ENCODE measurements at places on chromosomes 16 and 17. TPM values are rescaled to one million over a fixed set of nuclear protein-coding genes. Genes with fewer than 3 reads are reported as not detected.

RNF43 gene
- total RNA-seq = not detected

ST6GALNAC1 gene
- total RNA-seq = not detected

KRTAP4-9 gene
- not detected for total RNA-seq

WNT9B gene
- total RNA-seq = not detected

NKD1 gene
- not detected for total RNA-seq

LGALS9 gene
- 5.4 TPM for total RNA-seq

TEX14 gene
- not detected for total RNA-seq

SPHK1 gene
- total RNA-seq = 3.9 TPM

GRCh38 chr17:7711051-7711755 lies 6.2 kb downstream of the EFNB3 start:
- DNase-seq = peak; percentile 61

GRCh38 chr16:3259836-3260235 lies 3.4 kb upstream of the MEFV start:
- DNase-seq = no peak

- DNase-seq = no peak
Measured at GRCh38 chr17:34619687-34620217, 40.4 kb downstream of the TMEM132E start.

DNA sequence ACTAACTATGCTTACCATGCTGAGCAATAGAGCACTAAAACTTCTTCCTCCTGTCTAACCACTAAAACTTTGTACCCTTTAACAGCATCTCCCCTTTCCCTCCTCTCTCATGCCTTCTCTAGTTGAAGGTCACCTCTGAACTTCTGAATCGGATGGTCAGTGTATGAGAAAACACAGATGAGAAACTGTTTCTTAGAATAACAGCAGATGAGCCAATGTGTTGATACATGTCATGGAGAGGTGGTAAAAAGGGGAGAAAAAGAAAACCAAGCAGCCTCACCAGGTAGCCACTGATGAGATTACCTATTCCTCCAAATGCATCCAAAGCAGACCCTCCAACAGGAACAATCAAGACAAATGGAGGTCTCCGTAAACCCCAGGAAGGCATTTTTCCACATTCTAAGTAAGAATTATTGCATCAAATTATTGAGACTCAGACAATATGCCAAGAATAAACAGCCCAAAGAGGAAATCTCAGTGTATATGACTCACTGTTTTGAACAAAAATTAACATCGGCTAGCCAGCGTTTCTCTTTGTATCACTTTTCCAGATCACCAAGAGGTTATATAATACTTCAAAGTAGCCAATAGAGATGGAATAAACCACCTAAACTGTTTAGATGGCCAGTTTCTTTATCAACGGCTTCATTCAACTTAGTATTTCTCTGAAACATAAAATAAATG lies 793.3 kb upstream of the SOX9 start:
- DNase-seq = no peak

- no peak for DNase-seq
Measured at GRCh38 chr16:72913551-72913950, 134.4 kb downstream of the ZFHX3 start.

DNA sequence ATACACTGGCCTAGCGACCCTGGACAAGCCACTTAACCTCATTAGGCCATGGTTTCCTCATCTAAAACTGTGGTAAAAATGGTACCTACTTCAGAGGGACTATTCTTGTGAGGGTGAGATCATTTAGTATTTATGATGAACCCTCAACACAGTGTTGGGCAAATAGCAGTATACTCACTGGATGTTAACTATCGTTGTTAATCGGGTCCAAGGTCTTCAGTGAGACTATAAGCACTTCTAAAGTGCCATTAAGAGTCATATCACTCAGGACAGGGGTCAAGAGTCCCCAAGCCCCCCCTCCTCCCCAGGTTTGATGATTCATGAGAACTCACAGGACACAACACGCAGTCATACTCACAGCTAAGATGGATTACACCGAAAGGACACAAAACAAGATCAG lies 11.0 kb downstream of the TK2 start:
- no peak for DNase-seq

DNA sequence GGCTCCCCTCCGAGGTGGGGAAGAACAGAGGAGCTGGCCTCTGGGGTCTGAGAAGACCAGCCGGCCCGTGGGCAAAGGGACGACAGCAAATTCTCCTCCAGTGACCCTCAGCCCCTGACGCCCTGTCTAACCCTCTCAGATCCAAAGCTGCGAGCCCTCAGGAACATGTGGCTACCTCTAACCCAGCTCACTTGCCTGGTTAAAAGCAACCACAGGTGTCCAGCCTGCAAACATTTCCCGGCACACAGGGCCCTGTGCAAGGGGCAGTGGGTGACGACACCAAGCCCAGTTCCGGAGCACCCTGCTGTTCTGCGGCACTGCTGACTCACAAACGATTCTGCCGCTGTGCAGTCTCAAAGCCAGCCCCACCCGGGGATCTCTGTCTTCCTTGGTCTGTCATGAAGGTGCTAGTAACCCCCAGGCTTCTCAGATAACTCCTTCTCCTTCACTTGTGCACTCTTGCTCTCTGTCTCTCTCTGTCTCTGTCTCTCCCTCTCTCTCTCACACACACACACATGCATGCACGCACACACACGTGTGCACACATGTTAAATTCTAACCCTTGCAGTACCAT lies 23.0 kb downstream of the WNT3 start:
- DNase-seq = no peak

GRCh38 chr17:7632492-7632894 lies 2.6 kb downstream of the SHBG start:
- DNase-seq = peak; percentile 91

GRCh38 chr17:45087978-45088377 lies 26.9 kb downstream of the NMT1 start:
- DNase-seq = no peak

DNA sequence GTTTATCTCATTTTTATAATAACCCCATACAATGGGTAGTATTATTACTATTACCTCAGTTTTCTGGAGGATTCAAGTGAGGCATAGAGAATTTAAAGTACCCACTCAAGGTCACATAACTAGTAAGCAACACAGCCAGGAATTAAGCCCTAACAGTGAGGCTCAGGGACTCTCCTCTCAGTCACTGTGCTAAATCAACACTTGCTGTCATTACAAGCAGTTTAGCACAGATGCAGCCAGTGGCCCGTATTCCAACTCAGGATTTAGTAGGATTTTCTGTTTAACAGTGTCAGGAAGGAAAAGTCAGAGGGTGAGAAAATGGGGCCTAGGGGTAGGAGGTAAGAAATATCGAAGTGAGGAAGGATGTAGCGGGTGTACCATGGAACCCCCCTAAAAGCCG lies 536.9 kb downstream of the TMEM114 start:
- no peak for DNase-seq

DNA sequence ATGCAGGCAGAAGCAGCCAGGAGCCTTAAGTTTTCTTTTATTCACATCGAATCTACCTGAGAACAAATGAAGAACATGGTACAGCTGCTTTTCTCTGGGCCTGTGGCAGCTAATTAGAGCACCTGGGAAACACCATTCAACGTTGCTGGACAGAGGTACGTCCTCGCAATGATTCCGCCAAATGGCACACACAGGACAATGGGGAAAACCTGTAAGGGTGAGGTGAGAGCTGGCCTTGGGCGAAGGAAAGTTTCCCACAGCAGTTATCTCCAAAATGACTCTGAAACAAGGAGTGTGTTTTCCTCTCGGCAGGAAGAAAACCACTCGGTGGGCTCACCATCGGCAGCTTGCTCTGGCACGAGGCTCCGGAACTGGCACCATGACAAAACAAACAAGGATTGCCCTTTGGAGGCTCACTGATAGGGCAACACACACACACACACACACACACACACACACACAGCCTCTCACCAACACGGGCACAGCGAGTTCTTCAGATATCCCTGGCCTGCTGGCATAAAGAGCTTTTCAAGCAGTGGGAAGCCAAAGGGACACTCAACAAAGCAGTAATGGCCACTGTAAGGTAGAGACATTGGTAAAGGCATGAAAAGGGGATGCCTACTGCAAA lies 73.7 kb downstream of the ZFHX3 start:
- DNase-seq = no peak

- peak; percentile 85 for DNase-seq
Measured at GRCh38 chr17:43878260-43879175, 28.8 kb downstream of the MPP2 start.

DNA sequence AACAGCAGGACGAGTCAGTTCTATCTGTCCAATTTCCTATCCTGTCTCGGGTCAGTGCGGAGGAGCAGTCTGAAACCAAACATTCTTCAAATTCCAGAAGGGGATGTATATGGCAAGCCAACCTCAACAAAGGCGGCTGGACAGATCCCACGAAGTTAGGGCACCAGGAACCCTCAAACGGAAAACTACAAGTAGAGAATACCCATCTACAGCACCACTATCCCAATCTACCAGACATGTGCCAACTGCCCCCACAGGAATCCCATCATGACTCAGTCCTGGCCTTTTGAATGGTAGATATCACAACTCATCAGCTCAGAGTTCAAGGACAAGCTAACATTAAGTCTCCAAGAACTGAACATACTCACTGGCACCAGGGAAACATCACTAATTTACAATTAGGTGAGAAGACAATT lies 2.3 kb downstream of the NAT9 start:
- no peak for DNase-seq

- DNase-seq = no peak
Measured at GRCh38 chr16:15613676-15614075, 29.3 kb downstream of the MARF1 start.

- no peak for DNase-seq
Measured at GRCh38 chr16:57799600-57800199, 2.6 kb downstream of the KIFC3 start.

DNA sequence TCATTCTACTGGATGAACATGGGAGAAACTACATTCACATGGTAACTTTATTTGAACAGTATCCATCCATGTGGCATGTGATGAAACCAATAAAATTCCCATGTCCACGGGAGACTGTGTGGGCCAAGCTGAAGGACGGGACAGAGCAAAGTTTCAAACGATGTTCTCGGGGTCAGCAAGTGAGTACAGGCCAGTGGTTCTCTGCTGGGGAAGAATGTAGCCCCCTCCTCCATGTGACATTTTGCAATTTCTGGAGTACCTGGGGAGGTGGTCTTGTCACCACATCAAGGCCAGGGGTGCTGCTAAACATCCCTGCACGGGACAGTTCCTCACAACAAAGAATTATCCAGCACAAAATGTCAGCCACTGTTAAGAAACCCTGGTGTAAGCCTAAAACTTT lies 7.4 kb upstream of the TANGO6 start:
- no peak for DNase-seq

- peak; percentile 69 for DNase-seq
Measured at GRCh38 chr16:13997933-13998332, 73.2 kb upstream of the MRTFB start.

GRCh38 chr17:5019475-5019956 lies 15.7 kb downstream of the SLC52A1 start:
- peak; percentile 81 for DNase-seq

DNA sequence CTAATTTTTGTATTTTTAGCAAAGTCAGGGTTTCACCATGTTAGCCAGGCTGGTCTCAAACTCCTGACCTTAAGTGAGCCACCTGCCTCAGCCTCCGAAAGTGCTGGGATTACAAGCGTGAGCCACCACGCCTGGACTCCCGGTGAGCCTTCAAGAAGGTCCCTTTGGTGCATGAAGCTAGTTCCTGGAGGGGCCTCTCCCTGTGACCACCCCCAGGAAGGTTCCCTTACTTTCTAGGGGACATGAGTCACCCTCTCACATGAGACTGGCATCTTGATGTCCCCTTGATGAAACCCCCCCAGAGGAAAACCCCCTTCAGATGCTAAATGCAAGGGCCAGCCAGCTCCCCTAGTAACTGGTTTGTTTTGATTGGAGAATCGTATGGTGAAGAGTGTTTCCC lies 12.8 kb downstream of the CARHSP1 start:
- DNase-seq = no peak

GRCh38 chr17:4690745-4691144 lies 13.2 kb downstream of the PELP1 start:
- DNase-seq = no peak

DNA sequence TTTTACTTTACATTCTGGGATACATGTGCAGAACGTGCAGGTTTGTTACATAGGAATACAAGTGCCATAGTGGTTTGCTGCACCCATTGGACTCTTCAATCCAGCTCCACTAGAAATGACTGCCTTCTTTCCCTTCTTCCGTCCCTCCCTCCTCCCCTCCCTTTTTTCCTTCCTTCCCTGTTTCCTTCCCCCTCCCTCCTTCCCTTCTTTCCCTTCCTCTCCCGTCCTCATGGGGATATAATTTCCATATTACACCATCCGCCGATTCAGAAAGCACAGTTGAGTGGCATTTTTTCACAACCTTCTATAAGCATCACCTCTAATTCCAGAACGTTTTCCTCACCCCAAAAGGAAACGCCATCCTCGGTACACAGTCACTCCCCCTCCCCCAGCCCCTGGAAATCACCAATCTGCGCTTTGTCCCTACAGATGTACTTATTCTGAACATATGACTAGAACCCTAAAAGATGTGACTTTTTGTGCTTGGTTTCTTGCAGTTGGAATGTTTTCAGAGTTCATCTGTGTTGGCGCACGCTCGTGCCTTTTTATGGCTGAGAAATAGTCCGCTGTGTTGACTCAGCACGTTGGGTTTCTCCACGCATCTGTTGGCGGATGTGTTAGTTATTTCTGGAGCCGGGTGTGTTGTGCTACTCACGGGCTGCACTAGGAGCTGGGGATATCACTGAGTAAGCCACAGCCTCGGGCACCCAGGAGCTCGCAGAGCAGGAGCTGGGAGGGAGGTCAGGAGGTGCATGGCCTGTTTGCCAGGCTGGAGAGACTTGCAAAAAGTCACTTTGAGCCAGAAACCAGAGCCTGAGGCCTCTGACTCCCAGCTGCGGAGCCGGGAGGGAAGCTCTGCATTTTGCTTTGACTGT lies 336.4 kb downstream of the SEC14L1 start:
- no peak for DNase-seq

- DNase-seq = no peak
Measured at GRCh38 chr17:42111265-42111636, 1.3 kb downstream of the DHX58 start.

DNA sequence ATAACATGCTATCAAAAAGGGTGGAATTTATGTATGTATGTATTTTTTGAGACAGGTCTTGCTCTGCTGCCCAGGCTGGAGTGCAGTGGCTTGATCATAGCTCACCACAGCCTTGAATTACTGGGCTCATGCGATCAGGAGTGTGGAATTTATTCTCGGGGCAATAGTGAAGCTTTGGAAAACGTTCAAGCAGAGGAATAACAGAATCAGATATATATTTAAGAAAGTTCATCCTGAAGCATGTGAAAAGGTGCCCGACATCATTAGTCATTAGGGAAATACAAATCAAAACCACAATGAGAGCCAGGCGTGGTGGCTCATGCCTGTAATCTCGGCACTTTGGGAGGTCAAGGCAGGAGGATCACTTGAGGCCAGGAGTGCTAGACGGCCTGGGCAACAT lies 7.7 kb upstream of the ITGAE start:
- no peak for DNase-seq

DNA sequence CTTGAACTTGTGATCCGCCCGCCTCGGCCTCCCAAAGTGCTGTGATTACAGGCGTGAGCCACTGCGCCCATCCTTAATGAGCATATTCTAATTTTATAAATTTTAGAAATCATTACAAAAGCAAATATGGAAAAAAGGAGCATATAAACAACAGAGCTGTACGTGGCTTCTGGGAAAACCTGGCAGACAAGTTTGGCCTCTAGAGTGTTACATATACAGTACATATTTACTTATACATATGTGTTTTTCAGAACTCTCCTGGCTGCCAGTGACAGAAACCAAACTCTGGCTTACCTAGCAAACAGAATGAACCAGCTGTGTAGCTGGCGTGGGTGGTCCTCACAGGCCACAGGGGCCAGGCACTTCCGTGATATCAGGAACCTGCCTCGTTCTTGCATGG lies 10.1 kb downstream of the DRC3 start:
- DNase-seq = no peak
